ENCODE measurements at places on chromosomes 6 and 20.

DNA sequence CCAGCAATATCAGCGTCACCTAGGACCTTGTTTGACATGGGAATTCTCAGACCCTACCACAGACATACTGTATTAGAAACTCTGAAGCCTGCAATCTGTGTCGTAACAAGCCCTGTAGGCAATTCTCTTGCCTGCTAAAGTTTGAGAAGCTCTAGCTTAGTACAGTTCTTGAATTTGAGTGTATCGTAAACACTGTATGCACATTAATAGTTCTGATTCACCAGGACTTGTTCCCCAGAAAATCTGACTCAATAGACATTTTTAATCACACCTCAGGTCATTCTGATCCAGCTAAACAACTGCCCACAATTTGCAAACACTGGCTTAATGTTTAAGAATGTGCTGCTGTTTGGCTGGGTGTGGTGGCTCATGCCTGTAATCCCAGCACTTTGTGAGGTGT, 414.3 kb downstream of the TFAP2A start:
- DNase-seq = no peak

DNA sequence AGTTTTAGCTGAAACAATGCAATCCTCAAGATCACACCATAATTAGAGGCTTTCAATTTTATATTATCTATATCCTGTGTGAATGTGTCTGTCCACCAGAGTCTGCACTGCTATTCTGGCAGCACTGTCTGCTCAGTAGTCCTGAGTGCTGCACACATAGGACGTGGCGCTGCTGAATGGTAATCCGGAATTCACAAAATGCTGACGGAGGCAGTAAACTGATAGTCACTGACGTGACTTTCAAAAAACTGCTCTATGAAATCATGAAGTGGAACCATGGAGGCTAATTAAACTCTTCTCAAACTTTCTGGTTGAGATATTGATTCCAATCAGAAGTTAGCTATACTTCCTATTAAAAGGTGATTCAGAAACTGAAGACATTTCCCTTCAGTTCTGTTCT, 190.8 kb upstream of the NOX3 start:
- DNase-seq = no peak

DNA sequence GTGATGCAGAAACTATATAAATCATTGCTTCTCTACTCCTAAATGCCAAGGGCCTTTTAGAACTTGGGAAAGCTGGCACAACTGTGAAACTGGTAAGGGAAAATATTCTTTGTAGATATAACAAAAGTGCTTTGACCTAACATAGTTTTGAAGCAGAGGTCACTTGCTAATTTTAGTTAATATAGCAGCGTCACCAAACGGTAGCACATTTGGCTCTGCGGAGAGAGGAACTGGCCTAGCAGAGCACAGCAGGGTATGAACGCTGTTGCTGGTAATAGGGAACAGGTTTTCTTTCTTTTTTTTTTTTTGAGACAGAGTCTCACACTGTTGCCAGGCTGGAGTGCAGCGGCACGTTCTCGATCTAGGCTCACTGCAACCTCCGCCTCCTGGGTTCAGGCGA, 67.4 kb downstream of the ECT2L start:
- no peak for DNase-seq

DNA sequence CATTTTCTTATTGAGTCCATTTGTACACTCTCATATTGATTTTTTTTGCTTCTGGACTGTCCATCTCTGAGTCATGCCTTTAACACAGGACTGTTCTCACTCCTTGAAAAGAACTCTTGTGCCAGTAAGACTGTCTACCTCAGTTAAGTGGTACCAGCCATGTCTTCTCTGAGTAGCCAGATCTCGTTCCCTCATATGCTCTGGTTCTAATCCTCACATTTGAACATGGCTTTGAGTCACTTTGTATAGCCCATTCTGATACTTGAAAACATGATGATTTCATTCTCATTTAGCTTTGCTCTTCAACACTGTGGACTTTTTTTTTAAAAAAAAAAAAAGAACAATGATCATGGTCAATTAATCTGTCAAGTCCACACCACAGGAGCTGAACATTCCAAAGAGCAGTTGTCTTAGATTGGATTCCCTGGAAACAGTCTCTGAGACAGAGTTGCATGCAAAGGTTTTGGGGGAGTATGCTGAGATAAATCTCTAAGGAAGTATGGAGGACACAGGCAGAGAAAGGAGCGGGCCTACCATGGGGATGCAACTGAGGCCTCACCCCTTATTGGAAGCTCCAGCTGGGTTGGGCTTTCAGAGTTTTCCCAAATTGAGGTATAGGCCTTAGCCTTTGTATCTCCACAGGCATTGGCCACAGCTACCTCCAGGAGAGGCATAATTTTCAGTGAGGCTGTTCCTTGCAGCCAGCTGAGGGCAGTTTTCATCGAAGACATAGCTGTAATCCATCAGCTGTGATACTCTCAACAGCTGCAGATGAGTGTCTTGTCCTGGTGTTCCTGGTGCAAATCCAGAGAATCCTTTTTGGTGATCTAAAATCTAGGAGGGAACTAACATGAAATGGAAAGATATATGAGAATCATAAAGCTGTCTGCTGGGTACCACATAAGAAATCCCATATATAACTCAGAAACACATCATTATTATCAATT, 6.0 kb upstream of the PTCHD4 start:
- DNase-seq = no peak

- DNase-seq = no peak
These were observed 26.8 kb upstream of the SLC9A8 start for GRCh38 chr20:49785852-49786175.

DNA sequence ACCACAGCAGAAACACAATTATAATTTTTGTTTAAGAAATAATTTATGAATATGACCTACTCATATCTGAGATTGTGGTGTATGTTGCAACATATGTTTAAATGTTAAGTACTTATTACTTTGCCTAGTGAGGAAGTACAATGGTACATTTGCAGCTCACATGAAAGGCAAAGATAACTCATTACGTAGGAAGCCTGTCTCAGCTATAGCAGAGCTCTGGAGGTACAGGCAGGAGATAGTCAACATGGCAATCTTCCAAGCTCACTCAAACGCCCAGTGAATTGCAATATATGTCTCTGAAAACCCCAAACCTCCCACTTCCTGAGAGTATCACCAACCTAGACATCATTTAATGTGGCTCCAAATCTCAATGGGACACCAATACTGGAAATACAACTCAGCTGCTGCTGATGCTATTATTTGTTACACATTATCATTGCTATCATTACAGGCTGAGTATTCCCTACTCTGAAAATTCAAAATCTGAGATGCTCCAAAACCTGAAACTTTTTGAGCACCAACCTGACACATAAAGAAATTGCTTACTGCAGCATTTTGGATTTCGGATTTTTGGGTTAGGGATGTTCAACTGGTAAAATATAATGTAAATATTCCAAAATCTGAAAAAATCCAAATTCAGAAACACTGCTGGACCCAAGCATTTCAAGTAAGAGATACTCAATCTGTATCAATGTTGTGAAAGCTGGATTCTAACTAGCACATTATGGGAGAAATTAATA, 25.1 kb upstream of the GSTA4 start:
- DNase-seq = no peak

DNA sequence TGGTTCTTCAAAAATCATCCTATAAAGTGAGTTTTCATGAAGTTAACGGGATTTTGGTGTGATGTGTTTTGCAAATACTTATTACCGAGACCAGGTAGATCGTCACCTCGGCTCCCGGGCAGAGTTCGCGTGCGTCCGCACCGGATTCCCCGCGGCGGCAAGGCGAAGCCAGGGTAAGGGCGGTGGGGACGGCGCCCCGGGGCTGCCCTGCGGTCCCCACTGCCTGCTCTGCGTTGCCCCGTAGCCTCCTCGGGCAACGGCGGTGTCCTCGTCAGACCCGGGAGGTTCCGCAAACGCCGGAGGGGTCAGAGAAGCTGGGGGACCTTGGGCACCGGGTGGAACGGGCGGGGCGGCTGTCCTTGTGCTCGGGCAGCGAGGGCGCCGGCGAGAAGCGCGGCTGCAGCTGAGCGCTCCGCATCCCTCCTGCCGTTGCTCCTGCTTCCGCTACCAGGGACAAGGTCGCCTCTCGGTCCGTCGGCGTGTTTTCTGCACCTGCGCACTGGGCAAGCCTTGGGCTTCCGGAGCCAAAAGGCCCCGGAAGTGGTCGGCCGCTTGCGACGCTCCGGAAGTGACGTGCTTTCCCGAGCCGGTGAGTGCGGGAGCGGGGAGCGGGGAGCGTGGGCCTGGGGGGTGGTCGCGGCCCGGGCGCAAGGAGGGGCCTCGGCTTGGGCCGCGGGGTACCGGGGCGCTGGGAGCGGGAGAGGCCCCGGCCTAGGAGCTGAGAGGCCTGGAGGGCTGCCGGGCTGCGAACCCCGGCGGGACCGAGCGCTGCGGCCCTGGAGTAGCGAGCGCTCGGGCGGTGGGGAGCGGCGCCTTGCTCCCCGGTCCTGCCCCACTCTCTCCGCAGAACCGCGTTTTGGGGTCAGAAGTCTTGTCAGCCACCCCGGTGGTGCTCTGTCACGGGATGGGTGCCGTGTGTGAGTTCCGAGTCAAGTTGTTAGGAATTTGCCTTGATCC, at the start of gene MTG2:
Gene MTG2, plus strand, starts transcription at position 560 of the 957 bp plus-strand sequence. CDS start 10,393 bp downstream, outside the sequence.
- DNase-seq = peak; percentile 95

DNA sequence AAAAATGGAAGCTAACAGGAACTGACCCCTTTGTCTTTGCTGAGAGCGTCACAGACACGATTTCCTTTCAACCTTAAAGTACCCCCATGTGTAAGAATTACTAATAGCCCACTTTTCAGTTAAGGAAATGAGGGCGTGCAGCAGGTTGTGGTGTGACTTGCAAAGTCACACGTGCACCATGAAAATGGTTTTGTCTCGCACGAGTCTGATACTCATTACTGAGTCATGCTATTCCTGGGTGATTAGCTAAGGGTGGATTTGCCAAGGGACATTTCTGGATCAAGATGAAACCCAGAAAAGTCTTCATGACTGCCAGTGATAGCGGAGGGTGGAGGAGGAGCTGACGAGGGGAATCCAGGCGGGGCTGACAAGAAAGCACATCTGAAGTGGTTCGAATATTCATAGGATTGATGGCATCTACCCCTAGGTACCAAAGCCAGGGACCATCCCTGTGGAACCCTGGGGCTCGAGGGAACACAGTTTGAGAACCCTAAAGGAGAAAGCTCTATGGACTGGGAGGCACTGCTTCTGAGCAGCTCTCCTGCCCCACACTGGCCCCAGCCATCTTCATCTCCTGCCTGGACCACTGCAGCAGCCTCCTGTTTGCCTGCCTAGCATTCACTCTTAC, 12.1 kb upstream of the NFATC2 start:
- DNase-seq = no peak

- DNase-seq = no peak
These were observed 746 bp upstream of the SNRPB2 start for GRCh38 chr20:16729080-16729479.

- DNase-seq = no peak
These were observed 53.3 kb downstream of the SLC23A2 start for GRCh38 chr20:4947817-4948559.

- no peak for DNase-seq
These were observed 73.2 kb upstream of the BHLHE23 start for GRCh38 chr20:63079971-63080370.

- no peak for DNase-seq
These were observed 7.6 kb upstream of the HIVEP2 start for GRCh38 chr6:142952614-142953013.

GRCh38 chr6:145070791-145071190, 664.5 kb downstream of the EPM2A start:
- no peak for DNase-seq

DNA sequence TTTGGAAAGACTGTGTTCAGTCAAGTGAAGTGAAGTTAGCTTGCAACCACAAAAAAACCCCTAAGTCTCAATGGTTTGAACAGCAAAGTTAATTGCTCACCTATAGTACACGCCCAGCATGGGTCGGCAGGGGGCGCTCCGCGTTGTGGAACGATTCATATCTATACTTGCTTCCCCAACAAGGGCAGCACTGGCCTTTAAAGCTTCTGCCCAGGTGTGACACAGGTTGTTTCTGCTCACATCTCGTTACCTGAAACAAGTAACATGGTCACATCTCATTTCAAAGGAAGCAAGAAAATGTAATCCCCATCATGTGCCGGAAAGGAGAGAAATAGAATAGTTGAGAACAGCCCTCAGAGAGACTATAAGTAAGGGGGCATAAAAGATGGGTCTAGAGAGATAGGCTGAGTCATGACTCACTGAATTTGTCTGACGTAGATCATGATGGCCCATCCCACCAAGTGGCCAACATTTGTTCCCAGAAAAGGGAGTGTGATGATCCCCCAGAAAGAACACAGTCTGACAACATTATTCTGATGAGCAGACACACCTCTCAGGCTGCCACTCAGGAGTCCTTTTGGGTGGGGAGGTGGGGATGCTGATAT, 29.0 kb downstream of the HNF4A start:
- peak; percentile 82 for DNase-seq

DNA sequence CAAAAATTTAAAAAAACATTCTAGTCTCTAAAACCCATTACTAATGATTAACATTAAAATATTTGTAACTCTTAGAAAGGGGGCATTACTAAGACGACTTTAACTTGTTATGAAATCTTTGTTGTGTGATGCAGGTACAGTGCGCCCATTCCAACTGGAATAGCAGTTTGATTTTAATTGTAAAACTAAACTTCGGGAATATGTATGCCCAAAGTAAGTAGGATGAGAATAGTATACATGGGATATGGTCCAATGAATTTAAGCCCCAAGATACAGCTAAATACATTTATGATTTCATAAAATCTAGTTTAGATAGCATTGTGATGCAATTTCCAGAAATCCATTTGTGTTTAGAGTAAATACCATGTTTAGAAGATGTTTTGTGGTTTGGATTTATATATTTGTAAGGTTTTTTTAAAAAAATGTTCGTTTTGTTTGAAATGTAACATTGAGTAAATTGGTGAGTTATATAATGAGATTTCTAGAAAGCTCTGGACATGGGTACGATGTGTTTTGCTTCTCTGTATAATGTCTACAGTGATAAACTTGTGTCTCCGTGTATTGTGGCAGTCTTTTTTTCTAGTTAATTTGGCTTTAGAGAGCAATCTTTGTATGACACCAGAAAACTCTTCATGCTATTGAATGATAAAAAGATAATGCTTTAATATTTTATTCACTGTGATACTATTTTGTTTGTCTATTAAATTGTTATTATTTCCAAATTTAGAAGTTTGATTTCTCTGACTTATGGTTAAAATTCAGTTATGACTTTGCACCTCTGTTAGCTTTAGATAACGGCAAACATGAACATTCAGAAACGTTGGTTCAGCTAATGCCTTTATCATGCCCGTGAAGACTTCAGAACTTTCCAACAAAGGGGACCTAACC, 54.8 kb downstream of the RNF182 start:
- DNase-seq = no peak

GRCh38 chr20:14142964-14143627, 147.8 kb downstream of the MACROD2 start:
- DNase-seq = no peak

- no peak for DNase-seq
These were observed 45.4 kb upstream of the ECI2 start for GRCh38 chr6:4180652-4181255.

GRCh38 chr6:157461000-157461915, 80.3 kb downstream of the ZDHHC14 start:
- DNase-seq = no peak

- DNase-seq = no peak
These were observed 21.2 kb downstream of the TGM2 start for GRCh38 chr20:38143646-38144554.

GRCh38 chr20:33783256-33783655, 27.9 kb upstream of the CHMP4B start:
- no peak for DNase-seq

Measured in mucosa of gallbladder (tissue), 1 donor.